HCT116 (cell line): ENCODE measurements at places on chromosomes 2 and 18. TPM values are rescaled to one million over a fixed set of nuclear protein-coding genes. Genes with fewer than 3 reads are reported as not detected.

- peaks cover 20% of the 10 kb centered on the region; the same call in 1 of the 2 replicates for H3K27me3 ChIP-seq
- H3K27ac ChIP-seq: no peak overlapping the region
- H3K4me1 ChIP-seq: no peaks in the 10 kb centered on the region
- no peaks in the 10 kb centered on the region for H3K36me3 ChIP-seq
- no peak overlapping the region for H3K4me3 ChIP-seq
- no peak for DNase-seq
These were observed 189.2 kb downstream of the FAM210A start for GRCh38 chr18:13537022-13537780.

DNA sequence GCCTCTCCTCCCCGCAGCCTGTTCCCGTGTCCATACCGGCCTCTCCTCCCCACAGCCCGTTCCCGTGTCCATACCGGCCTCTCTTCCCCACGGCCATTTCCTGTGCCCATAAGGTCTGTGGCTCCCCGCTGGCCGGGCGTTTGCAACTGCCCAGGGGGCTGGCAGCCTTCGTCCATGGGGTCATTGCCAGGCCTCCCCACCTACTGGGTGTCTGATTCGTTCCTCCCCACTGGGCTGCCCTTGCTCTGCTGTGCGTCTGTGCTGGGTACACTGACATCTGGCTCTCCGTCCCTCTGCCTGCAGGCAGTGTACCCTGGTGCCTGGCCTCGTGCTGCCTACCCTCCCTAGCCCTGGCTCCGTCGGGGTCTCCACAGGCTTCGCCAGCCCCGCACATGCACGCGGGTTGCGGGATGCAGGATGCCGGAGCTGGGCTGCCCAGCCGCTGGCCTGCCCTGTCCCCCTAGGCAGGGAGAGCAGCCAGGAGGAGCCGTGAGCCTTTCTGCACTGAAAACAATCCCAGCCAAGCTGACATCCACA is 67.8 kb downstream of the NFATC1 start:
- H3K27me3 ChIP-seq: no peaks in the 10 kb centered on the region
- H3K4me3 ChIP-seq: no peak overlapping the region
- peaks cover 17% of the 10 kb centered on the region for H3K4me1 ChIP-seq

DNA sequence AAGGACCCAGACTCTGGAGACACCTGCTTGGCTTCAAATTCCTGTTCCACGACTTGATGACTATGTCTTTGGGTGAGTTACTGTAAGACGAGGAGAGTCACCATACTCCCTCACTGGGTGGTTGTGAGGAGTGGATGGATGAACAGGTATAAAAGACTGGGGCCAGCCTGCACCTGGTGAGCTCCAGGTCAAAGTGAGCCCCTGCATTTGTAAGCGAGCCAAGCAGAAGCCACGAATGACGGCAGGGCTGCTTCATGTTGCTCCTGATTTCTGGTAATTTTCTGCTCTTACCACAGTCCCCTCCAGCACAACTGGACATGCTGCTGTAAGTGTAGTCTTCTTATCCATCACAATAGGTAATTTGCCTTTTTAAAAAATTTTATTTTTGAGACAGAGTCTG is 86.6 kb downstream of the POLR1A start:
- no peak overlapping the region for H3K4me3 ChIP-seq
- H3K27ac ChIP-seq: no peak overlapping the region
- H3K36me3 ChIP-seq: no peaks in the 10 kb centered on the region

DNA sequence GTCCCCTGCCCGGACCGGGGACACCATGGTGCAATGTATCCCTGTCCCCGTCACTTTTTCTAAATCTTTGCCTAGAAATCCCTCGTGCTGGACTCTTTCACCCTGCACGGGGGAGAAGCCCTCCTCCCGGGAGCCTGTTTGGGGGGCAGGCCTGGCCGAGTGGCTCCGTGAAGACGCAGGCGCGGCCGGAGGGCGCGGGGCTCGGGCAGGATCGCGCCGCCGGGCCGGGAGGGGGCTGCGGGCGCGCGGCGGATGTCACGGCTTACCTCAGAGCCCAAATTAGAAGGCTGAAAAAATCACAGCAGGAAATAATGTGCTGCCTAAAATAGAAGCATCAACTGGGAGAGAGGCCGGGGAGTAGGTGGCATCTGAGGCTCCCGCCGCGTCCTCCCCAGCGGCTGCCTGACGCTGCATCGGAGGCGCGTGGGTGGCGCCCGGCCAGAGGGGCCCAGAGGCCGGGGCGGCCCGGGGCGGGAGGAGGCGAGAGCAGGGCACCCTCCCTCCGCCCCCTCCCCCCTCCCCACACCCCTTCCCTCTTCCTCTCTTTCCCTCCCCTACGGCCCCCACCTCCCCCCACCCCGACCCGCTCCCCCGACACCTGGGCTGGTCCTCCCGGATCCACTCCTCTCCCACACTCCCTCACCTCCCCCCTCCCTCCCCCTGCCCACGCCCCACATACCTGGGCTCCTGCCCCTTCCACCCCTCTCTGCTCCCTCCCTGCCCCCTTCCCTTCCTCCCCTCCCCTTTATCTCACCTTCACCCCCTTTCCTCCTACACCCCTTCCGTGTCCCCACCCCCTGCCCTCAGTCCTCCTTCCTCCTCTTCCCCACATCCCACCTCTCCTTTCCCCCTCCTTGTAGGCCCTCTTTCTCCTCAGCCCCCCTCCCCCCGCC is 51.9 kb downstream of the SLC4A1AP start:
- H3K27me3 ChIP-seq: no peaks in the 10 kb centered on the region
- peaks cover 61% of the 10 kb centered on the region for H3K4me1 ChIP-seq
- H3K36me3 ChIP-seq: no peaks in the 10 kb centered on the region
- DNase-seq: no peak
- peak overlapping the region; percentile 58 for H3K4me3 ChIP-seq

CRYBA2 gene
- not detected for total RNA-seq
